Kidney (tissue), 22 donors: ENCODE measurements at places on chromosomes 6 and 20. TPM values are rescaled to one million over a fixed set of nuclear protein-coding genes. Genes with fewer than 3 reads are reported as not detected.
A peak's percentile ranks its signal among the peaks of the same experiment; 100 is the strongest.

GRCh38 chr20:22338140-22338708, 246.1 kb downstream of the FOXA2 start:
- DNase-seq, result no peak

ZNF318 gene
- 5.5 TPM for polyA plus RNA-seq

DNA sequence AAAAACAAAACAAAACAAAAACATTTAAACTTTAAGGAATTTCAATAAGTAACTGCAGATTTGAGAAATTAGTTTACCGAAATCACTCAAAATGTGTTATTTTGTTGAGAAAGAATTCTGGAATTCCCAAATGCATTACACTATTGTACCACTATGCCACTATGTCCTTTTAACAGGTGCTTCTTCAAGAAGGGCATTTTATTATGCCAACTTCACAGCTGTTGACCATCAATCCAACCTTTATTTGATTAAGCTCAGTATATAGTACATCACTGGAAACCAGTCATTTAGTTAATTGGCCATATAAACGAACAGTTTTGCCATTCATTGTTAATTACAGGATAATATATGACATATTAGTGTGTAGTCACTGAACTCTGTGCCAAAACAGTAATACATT, 221.7 kb downstream of the ARHGAP18 start:
- no peak for DNase-seq

GRCh38 chr6:38234141-38234540, 405.6 kb downstream of the BTBD9 start:
- no peak for DNase-seq

CHRNA4 gene
- 0.67 TPM for polyA plus RNA-seq

GRCh38 chr6:107714104-107714503, 110.0 kb downstream of the SCML4 start:
- no peak for DNase-seq

GRCh38 chr6:75084872-75085381, 120.9 kb downstream of the COL12A1 start:
- DNase-seq, result peak; percentile 54

PTPRT gene
- not detected for polyA plus RNA-seq

DDO gene
- polyA plus RNA-seq, result 13.4 TPM

C6orf163 gene
- 1.3 TPM for polyA plus RNA-seq
